ENCODE measurements at places on chromosomes 2 and 18. TPM values are rescaled to one million over a fixed set of nuclear protein-coding genes. Genes with fewer than 3 reads are reported as not detected.

Gene IL1A
- not detected for total RNA-seq

Gene SERPINB11
- not detected for total RNA-seq

Gene PIEZO2
- total RNA-seq, result 46.7 TPM

Gene TXNDC2
- total RNA-seq, result 0.36 TPM

Gene HMSD
- total RNA-seq, result under 0.01 TPM

Gene FER1L5
- 1.1 TPM for total RNA-seq

Gene CPLX4
- total RNA-seq, result not detected

Gene KIF1A
- total RNA-seq, result under 0.01 TPM

Gene C2orf66
- 0.36 TPM for total RNA-seq

Gene RPRM
- 0.36 TPM for total RNA-seq

Gene HOXD1
- not detected for total RNA-seq

Gene ADAM23
- total RNA-seq, result 0.29 TPM

Gene FAM124B
- not detected for total RNA-seq

Gene TMEM131
- 41.8 TPM for total RNA-seq

Gene BOK
- 41.3 TPM for total RNA-seq

Gene MAPRE2
- total RNA-seq, result 24.2 TPM

Gene SPEG
- total RNA-seq, result 26.4 TPM

Gene AGXT
- not detected for total RNA-seq

Gene OTOS
- total RNA-seq, result not detected

Gene SOWAHC
- 17.7 TPM for total RNA-seq

Gene MERTK
- total RNA-seq, result 0.72 TPM

Gene SERPINB8
- 30.4 TPM for total RNA-seq

Gene POTEI
- not detected for total RNA-seq

Gene AOX1
- total RNA-seq, result 76.4 TPM

Gene RESP18
- total RNA-seq, result not detected

Gene MAPK4
- total RNA-seq, result not detected

Gene HOXD12
- not detected for total RNA-seq

Gene INPP5D
- total RNA-seq, result under 0.01 TPM

Gene ITSN2
- 32.7 TPM for total RNA-seq

Gene TRIM43
- not detected for total RNA-seq

Gene MYO7B
- total RNA-seq, result under 0.01 TPM

Gene MFF
- 81.9 TPM for total RNA-seq

Gene EFHD1
- 2.4 TPM for total RNA-seq

Gene TMEM247
- not detected for total RNA-seq

Measured in osteoblast (primary cell).